Thoracic aorta (tissue), 2 donors: ENCODE measurements at places on chromosomes 4 and X. TPM values are rescaled to one million over a fixed set of nuclear protein-coding genes. Genes with fewer than 3 reads are reported as not detected.

GRCh38 chrX:69085151-69085550 lies 80.1 kb downstream of the PJA1 start:
- DNase-seq: no peak

DNA sequence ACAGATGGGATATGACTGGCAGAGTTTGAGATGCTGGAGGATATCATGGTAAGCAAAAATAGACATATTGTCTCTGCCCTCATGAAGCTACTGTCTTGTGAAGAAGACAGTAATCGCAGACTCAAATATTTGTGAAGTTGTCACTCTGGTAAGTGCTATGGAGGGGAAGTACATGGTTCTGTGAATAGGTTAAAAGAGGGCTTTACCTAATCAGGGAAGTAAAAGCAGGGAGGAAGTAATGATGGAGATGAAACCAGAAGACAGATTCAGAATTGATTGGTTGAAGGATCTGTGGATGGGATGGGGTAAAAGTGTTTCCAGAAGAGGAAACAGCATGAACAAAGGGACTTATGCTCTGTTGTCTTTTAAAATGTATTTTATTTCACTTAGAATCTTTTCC lies 19.3 kb upstream of the MAGED1 start:
- DNase-seq: no peak

DNA sequence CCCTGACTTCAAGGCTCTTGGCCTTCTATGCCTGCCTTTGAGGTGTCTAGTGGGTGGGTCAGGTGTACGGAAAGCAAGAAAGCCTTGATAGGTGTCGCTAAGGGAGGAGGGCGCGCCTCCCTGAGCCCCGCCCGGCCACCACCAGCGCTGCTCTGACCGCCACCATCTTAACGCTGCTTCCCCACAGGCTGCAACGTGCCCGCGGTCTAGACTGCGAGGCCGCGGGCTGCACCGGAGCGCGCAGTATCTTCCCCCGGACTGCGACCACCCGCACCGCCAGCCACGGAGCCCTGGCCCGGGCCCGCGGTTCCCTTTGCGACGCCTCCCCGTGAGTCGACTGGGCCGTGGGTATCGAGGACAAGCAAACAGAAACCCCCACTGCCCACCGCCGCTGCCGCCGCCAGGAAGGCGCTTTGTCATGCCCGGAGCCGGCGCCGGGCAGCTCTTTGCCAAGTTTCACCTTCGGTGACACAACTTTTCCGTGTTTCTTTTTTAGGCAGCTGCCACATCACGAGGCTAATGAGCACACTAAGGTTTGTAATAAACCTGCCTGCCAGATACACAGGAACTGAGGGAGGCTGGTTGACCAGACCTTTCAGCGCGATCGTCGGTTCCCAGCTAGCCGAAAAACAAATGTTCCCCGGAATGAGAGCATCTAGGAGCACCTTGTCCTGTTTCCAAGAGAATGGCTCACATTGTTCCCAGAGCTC lies 335.8 kb upstream of the F9 start:
- no peak for DNase-seq

- no peak for DNase-seq
Measured at GRCh38 chrX:136192135-136192534, 44.8 kb downstream of the FHL1 start.

GRCh38 chr4:6195602-6196319 lies 4.6 kb downstream of the JAKMIP1 start:
- DNase-seq: no peak

GRCh38 chrX:120749141-120749846 lies 119.4 kb upstream of the C1GALT1C1 start:
- DNase-seq: no peak

- DNase-seq: no peak
Measured at GRCh38 chrX:22056235-22056634, 24.1 kb downstream of the PHEX start.

The TCEAL6 gene
- 1.9 TPM for total RNA-seq

The TCEAL5 gene
- 1.2 TPM for total RNA-seq
